HEK293T (cell line): ENCODE measurements at places on chromosomes 12 and 14.

DNA sequence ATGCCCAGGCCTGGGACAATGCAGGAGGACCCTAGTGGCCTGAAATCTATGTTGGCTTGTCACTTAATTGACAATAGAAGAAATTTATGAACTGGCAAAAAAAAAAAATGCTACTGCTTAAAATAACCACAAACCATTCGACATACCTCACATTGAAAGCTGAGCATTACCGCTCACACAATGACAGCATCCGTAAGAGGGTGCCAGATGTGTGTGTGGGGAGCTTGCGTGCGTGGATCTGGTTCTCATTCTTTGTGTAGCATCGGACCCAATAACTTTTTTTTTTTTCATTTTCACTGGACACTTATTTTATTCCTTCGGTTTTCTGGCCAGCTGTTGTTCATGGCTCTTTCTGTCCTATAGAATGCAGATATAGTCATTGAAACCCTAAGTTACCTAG lies 216.7 kb downstream of the VRK1 start:
- DNase-seq: no peak

DNA sequence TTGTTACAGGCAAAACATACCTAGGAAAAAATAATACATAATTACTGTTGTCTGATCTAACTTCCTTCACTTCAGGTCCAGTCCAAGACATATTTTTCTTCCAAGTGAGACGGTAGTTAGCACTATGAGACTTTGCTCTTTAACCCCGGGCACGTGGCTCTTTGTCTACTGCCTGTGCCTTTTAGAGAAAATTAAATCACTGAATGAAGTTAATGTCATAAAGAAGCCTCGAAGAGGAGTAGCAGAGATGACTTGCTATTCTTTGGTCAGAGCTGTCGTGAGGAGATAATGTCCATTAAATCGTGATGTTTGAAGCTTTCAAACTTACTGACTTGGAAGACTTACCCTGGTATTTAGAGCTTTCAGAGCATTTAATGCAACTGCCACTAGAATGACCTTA lies 8.7 kb downstream of the TESPA1 start:
- DNase-seq: no peak

DNA sequence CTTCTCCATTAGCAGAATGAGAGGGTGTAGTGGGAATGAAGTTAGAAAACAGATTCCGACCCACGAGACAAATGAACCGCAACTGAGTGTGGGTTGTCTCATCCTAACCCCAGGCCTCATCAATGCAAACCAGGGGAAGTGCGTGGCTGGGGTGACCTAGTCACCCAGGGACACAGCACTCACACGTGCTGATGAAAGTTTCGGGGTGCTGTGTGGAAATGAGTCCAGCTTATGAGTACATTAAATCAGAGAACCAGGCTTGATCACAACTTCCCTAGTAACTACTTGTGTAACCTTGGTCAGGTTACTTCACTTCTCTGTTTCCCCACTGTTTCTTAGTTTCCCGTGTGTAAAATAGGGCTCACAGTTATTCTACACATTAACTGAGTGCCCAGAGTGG lies 95.4 kb upstream of the CDKN3 start:
- DNase-seq: no peak

GRCh38 chr14:37592482-37593408 lies 2.3 kb downstream of the FOXA1 start:
- DNase-seq: no peak

DNA sequence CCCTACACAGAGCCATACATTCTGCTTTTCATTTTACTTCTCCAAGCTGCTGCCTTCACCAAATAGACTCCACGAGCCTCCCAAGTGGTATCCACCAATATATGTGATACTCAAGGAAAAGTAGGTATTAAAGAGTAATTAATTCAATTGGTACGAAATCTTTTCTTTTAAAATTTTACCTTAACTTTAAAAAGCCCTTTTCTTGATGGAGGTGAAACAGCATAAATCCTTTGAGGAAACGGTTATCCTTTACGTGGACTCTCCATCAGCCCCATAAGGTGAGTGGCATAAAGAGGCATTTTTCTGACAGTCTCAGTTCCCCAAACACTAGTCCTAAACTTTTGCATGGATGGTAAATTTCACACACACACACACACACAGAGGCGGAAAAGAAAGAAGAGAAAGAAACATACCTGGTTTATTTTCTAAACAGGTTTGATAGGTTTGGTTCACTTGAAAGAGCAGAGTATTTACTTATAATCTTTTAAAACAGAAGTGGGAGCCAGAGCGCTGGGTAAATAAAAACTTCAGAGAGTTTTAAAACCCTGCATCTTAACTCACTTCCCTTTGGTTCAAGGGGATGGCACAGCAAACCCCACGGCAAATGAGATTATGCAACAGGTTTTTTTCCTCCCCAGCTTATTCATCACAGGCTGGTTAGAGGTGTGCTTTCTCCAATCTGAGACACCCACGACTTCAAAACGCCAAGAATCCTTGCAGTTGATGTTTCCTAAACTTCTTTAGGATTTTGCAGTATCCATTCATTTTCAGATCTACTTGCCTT lies 1.9 kb downstream of the DUSP16 start:
- DNase-seq: no peak

DNA sequence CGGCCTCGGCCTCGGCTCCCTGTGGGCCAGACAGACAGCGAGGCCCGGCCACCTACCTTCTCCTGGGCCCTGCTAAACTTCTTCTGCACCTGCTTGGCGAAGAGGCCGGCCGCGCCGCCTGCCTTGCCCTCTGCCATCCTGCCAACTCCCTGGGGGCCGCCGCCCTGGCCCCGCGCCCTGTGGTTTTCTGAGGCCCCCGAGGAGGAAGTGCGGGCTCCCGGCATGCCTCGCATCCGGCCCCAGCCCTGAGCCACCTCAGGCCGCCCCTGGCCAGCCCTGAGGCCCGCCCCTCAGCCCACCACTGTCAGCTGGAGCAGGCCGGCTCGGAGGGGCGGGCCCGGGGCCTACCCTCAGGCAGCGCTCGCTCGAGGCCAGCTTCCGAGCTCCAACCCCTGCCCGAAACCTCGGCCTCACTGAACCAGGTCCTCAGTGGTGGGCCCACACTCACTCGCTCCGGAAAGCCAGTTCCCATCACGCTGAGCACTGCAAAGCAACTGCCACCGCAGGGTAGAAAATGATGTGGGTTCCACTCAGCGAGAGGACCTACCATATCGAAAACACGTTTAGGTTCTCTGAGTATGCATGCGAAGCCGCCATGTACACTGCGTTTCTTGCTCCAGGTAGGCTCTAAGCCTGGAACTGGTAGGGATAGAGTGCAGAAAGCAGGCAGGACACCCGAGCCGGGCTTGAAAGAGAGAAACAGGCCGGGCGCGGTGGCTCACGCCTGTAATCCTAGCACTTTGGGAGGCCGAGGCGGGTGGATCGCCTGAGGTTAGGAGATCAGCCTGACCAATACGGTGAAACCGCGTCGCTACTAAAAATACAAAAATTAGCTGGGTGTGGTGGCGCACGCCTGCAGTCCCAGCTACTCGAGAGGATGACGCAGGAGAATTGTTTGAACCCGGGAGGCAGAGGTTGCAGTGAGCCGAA lies at the start of gene BIN2:
Gene BIN2 (minus strand): TSS at position 209 of the 930 bp plus-strand sequence. CDS start 72 bp downstream, at position 137.
- DNase-seq: no peak

GRCh38 chr12:90060031-90060430 lies 351.4 kb upstream of the ATP2B1 start:
- DNase-seq: no peak

DNA sequence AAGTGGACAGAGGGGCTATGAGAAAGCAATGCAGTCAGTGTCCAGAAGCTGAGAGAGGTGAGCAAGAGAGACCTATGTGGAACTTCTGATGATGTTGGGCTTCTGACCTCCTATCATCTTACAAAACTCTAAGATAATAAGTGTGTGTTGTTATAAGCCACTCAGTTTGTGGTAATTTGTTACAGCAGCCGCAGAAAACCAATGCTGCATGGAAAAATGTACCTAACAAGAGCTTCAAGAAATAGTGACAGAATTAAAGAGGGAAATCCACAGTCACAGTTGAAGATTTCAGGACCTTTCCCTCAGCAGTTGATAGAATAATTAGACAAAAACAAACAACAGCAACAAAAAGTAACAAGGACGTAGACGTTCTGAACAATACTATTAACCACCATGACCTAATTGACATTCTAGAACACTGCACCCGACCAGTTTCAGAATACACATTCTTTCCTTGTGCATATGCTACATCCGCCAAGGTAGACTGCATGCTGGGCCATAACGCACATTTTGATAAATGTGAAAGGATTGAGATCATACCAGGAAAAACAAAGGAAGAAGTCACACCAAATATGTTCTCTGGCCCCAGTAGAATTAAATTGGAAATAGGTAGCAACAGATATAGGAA lies 1.8 kb upstream of the EVL start:
- no peak for DNase-seq

GRCh38 chr12:30839643-30840220 lies 85.0 kb upstream of the CAPRIN2 start:
- DNase-seq: no peak

DNA sequence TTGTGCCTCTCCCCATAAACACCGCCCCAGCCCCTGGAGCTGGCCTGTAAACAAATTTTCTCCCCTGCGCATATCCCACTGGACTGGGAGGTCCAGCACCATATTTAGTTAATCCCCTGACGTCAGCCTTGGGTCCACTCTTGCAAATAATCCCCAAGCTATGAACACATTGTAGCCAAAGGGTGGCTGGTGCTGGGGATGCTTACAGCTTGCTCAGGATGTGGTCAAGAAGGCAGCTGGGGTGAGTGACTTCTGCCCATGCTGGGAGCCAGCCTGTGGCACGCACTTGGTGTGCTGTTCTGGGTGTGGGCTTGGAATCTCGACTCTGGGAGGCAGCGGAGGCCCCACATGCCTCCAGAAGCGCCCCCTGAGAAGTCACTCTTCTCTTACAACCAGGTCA lies 32.1 kb downstream of the CMKLR1 start:
- DNase-seq: no peak

DNA sequence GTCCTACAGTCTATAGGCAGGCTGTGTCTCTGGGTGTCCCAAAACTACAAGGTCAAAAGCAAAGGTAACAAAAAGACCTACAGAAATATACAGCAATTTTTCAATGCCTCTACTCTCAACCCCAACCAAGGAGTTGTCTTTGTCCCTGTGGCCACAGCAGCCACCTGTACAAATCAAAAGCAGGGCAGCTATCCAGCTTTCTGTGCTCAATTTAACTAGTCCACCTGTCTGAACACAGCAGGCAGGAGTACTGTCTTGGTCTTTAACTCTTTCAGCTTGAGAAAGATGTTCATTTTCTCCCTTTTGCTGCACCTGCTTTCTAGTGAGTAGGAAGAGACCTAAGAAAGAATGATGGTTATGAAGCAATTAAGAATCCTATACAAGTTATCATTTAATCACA lies 19.7 kb downstream of the GDF11 start:
- DNase-seq: no peak

GRCh38 chr14:104894331-104895206 lies 29.5 kb downstream of the CEP170B start:
- no peak for DNase-seq

GRCh38 chr14:70791971-70792370 lies 17.3 kb downstream of the MAP3K9 start:
- DNase-seq: no peak

- DNase-seq: no peak
Observed at GRCh38 chr12:55812088-55812487, 5.4 kb downstream of the SARNP start.

GRCh38 chr12:124140944-124141486 lies 153.9 kb upstream of the RFLNA start:
- no peak for DNase-seq

- no peak for DNase-seq
Observed at GRCh38 chr12:107660861-107661415, 24.7 kb upstream of the PWP1 start.

DNA sequence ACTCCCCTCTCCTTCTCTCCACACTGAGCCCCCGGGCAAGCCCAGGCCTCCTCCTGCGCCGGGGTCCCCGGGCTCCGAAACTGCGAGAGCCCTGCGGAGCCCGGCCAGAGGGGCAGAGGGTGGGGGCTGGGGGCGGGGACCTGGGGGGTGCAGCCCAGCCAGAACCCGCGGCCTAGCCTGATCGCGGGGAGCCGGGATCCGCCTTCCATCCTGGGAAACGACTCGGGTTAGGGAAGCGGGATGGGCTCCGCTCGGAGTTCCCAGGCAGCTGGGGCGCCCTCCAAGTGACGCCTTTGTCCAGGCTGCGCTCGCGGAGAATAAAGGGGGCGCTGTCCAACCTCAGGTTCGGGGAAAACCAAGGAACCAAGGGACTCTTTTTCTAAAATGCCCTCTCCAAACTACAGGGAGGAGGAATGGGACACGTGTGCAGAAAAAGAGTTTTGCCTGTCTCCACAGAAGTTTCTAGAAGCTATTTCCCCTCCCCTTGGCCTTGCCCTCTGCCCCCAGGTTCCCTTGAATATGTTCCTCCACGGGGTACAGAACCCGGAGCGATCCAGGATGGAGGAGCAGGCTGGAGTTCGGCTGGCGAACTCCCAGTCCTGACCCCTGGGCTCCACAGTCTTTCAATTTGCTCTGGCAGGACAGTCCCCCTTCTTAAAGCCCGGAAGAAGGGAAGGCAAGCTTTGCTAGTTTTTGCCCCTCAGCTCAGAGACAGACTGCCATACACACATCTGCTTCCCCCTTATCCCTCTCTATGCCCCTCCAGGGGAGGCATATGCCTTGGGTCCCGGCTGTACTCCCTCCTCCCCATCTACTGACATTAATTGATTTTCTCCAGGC lies 13.9 kb downstream of the NKX2-1 start:
- no peak for DNase-seq

DNA sequence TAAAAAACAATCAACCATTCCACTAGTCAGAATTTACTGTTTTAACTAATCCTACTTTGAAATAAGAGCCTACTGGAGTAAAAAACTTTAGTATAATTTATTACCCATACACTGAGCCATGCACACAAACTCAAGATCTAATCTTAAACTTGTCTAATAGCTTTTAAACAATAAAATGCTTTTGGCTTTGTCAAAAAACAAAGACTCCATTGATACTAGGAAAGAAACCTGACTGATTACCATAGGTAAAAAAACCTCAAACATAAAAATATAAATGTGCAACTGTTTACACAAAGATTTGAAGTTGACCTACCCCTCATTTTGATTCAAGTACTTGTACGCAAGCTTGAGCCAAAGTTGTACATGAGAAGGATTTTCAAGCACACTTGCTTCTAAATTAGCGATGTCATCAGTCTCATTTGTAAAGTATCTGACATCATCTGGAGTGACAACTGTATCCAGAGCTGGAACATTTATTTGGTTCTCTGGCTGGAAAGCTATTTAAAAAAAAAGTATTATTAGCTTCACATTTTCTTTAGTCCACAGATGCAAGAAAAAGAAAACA lies 36.1 kb downstream of the ZFC3H1 start:
- no peak for DNase-seq
